ENCODE measurements at places on chromosomes 7 and 10.

- no peak for DNase-seq
These were observed 438.0 kb upstream of the NFE2L3 start for GRCh38 chr7:25714013-25714412.

DNA sequence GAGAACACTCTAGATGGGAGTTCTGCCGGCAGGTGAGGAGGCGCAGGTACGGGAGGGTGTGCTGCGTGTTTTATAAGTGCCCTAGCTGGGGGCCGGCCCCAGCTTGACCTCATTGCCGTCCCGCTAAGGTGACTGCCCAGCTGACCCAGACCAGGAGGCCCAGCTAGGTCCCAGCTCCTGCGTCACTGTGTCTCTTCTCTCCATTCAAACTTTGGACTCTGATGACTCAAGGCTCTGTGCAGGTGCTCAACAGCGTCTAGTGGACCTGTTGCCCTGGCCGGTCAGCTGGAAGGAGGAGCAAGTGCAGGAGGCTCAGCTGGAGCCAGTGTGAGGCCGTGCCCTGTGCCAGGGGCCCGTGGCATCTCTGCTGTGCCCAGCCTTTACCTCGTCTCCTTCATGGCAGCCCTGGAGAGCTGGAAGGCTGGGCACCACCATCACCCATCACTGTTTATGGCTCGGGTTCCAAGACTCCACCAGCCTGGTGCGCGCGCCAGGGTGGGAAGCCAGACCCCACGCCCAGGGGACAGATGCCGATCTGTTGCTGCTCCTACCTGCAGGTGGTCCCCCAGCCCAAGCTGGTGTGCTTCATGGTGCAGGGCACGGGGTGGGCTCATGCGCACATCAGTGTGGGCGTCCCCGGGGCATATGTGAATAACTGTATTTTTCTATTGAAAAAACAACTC, 14.6 kb downstream of the LHPP start:
- DNase-seq, result no peak

DNA sequence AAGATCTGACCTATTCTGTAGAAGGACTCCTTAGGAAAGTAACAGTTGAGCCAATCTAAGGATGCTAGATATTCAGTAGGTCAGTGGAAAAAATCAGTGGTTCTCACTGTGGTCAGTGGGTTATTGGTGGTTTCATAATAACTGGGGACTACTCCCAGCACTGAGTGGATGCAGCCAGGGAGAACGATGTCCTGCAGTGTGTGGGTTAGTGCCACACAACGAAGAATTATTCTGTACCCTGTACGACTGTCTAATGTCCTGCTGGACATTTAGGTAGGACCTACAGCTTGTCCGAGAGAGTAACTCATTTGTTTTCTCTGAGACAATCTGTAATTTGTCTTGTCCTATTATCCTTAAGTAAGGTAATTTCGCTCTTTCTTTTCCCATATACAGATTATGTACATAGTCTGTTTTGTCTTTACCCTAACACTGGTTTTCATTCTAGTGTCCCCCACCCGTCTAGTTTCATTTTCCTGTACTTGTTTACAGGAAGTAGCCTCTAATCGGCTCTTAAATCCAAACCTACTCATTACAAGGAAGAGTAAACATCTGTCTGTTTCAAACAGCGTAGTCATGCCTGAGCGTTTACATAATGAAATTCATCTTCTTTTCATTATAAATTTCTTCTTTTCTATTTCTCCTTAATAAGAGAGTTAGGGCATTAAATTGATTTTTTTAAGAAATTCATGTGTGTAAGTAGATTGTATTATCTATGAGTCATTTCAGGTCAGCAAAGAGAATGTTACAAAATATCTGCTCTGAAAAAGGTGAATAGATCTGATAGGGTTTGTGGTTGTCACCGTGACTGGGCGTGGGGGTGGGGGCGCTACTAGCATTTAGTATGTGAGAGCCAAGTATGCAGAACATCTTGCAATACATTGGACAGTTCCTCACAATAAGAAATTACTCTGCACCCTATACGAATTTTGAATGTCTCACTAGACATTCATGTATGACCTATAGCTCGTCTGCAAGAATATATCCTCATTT, 8.3 kb upstream of the ZC3HAV1L start:
- no peak for DNase-seq

DNA sequence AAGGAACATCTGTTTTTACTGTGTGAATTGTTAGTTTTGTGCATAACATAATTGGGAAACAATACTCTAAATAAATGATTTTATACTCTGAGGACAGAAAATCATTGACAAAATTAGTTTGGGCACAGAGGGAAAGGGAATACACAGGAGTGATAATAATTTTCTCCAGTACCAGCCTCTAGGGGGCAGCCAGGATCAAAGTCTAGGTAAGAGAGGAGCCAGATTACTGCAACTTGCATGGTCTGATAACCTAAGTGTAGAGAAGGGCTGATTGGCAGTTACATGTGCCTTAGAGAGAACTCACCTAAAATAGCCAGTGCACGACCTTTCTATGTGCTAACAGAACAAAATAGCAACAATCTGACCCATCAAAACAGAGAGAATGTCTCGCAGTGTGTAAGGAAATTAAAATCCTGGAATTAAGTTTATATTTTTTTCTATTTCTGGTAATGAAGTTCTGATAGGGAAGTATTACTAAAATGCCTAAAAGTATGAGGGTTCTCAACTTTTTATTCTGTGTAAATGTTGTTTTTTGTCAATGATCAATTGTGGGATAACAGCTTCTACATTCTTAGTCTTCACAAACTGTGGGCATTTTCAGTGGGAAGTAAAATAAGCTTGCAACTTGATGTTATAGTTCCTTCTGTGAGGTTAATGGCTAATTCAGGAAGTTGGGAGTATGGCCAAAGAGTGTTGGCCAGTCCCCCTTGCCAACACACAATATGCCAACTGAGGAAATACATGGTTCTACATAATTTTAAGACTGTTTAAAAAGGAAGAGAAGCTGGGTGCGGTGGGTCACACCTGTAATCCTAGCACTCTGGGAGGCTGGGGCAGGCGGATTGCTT, 66.4 kb downstream of the EXOC6 start:
- DNase-seq, result peak; percentile 57

DNA sequence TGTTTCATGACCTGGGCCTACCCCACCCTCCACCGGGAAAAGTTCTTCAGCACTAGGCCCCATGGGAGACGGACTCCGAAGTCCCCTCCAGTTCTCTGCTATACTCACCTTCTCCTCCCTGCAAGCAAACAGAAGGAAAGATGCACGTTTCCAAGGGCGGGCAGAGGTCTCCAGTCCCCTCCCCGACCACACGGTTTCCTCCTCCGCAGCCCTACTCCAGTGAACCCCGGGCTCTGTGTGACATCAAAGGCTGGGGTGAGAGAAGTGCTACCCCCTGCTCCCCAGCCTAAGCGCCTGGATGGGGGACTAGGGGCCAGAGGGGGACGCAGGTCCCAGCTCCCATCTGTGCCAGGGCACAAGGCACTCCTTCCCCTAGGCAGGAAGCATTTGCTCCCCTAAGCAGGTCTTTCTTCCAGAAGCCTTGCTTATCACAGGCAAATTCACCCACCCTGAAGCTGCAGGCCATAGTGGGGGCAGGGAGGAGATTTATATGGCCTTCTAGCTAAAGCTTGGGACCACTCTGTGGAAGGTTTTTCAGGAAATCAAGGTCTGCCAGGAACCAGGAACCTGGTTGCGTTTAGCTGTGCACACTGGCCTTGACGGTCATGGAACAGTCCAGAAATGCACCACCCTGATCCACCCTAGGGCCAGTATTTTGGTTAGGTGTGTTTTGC, 52.8 kb downstream of the ASB13 start:
- DNase-seq, result no peak

GRCh38 chr7:76357475-76358010, 1.2 kb downstream of the YWHAG start:
- DNase-seq, result no peak

GRCh38 chr10:82737549-82737948, 862.6 kb downstream of the NRG3 start:
- no peak for DNase-seq

DNA sequence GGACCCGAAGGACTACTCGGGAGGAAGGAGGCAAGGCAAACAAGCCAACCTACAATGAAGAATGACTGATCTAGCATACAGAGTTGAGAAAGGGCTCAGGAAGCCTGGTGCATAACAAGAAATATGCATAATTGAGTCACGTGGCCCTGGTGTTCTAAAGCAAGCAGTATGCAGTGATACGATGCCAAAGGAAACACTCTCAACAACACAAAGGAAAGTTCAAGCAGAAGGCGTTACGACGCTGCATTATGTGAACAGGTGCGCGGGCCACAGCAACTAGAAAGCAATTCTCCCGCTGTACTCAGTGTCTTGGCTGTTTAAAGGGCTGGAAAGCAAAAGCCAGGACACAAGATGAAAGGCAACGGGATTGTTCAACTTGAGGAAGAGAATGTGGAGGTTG, 100.8 kb downstream of the PRTFDC1 start:
- DNase-seq, result peak; percentile 90

DNA sequence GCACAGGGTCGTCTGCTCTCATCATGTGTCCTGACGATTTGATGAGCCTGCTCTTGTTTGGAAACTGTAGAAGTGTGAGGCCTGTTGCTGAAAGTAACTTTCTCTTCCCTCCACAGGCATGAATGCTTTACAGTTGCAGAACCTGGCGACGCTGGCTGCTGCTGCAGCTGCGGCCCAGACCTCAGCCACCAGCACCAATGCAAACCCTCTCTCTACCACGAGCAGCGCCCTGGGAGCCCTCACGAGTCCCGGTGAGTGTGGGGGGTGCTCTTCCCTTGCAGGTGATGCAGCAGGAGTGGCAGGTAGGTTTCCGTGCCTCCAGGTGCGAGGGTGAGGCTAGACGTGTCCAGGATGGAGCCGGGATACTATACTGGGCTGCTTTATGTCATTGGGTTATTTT, 270.6 kb downstream of the CELF2 start:
- no peak for DNase-seq

DNA sequence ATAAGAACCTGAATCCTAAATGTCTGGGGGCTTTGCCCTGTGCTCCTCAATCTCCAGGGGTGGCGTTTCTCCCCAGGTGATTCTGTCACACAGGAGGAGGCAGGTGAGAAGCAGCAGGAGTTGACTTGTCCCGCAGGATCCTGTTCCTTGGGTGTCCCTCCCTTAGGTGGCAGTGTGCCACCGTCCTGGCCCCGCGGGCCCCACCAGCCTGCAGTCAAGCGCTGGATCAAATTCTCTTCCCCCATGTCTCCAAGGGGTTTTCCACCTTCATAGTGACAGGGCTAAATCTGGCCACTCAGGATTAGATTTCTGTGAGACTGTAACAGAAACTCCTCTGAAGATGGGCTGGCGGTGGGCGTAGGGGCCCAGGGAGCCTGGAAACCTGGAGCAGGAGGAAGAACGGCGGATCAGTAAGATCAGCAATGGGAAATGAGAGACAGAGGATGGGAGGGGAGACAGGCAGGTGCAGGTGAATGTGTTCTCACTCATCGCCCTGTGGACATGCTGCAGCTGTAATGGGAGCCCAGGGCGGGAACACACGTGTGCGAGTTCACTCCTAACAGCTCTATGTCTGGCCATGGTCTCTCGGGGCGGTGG, 329.2 kb upstream of the COBL start:
- DNase-seq, result no peak

DNA sequence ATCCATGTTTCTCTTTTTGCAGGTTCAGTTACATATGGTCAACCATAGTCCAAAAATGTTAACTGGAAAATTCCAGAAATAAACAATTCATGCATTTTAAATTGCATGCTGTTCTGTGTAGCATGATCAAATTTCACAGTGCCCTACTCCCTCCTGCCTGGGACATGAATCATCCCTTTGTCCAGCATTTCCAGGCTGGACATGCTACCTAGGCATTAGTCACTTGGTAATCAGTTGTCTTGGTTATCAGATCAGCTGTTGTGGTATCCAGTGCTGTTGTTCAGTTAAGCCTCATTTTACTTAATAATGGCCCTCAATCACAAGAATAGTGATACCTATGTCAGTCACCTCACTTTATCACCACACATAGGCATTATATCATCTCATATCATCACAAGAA, 7.3 kb upstream of the PNLIP start:
- no peak for DNase-seq

GRCh38 chr7:38409531-38409930, 136.1 kb upstream of the TARP start:
- no peak for DNase-seq

DNA sequence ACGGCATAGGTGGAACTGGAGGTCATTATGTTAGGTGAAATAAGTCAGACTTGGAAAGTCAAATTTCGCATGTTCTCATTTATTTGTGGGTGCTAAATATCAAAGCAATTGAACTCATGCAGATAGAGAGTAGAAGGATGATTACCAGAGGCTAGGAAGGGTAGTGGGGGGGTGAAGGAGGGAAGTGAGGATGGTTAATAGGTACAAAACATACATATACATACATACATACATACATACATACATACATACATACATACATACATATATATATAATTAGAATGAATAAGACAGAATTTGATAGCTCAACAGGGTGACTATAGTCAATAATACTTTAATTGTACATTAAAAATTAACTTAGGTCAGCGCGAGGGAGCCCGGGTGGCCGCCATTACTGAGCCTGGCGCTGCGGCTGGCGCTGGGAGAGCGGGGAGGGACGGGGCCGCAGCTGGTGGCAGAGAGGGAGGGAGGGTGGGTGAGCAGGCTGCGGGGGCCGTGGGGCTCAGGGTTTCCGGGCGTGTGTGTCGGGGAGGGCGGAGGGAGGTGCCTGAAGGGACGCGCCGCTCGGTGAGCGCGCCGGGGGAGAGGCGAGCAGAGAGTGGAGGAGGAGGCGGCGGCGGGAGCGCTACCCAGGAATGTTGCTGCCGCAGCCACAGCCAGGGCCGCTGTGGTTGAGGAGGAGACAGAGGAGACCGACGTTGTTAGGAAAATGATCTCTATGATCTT, 85.8 kb upstream of the EGFR start:
- peak; percentile 31 for DNase-seq

- DNase-seq, result no peak
These were observed 467.4 kb downstream of the NEBL start for GRCh38 chr10:20429742-20430141.

DNA sequence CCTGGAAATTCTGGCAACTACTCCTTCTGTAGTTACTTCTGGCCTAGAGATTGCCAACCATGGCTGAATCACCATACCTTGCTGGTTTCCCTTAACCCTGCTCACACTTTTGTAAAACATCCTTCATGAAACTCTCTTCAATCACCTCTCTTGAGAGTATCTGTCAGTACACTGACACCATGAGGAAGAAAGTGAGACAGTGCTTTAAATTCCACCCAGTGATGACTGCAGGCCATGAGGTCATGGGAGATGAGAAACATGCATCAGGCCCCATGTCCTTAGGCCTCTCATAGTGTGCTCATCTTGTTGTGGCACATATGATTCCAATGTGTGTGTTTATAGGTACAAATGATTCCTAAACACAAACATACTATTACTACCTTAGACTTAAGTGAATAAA, 24.6 kb upstream of the NAMPT start:
- no peak for DNase-seq
